Ammon's horn (tissue), 1 donor: ENCODE measurements at places on chromosomes 7 and 10.

- peak; percentile 37 for DNase-seq
These were observed 52.2 kb upstream of the SUN1 start for GRCh38 chr7:780081-780480.

DNA sequence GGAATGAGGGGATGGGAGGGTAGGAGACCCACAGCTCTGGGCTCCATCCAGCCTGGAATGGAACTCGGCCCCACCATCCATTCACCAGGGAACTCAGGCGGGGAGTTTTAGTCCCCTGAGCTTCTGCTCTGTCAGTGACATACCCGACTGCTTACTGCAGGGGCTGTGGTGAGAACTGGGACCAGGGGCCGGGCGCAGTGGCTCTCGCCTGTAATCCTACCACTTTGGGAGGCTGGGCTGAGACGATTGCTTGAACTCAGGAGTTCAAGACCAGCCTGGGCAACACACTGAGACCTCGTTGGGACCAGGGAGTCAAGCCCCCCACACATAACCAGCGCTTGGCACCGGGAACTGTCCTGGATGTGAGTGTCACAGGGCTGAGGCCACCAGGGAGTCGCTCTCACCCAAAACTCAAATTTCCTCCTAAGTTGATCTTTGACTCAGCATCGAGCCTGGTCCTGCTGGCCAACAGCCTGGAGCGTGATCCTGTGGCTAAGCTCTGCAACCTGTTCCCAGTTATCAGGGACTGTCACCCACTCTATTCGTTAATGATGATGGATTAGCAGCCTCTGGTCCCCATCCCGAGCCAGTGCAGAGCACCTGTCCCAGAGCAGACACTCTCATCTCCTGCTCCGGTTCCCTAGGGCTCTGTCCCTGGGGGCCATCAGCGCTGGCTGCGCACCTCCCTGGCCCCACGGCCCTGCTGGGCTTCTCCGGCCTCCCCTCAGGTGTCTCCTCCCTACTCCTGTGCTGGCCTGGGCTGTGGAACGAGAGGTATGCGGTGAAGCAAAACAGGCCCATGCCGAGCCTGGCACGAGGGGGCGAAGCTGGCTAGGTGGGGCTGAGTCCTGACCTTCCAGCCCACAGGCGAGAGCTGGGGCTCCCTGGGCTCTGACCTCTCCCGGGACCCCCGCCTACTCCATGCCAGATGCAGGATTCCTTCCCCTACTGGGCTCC, 902 bp upstream of the CLDN15 start:
- DNase-seq: no peak

GRCh38 chr10:76786504-76787072, 851.0 kb downstream of the KCNMA1 start:
- no peak for DNase-seq

DNA sequence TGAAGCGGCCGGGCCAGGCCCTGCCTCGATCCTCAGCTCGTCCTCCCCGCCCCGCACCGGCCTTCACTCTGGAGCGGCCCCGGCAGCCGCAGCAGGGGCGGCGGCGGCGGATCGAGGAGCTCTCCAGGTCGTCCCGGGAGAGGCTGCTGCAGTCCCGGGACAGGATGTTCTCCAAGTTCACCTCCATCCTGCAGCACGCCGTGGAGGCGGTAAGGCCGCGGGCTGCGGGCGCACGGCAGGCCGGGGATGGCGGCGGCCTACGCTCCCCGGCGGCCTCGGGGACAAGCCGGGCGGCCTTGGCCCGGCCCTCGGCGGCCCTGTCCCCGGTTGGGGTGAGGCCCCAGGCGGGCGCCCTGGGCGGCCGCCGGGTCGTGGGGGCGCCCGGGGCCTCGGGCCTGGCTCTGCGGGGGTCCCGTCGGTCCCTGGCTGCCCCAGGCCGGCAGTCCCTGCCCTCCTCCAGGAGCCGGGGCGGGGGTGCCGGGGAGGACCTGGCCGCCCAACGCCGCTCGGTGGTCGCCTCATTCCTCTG, 399 bp downstream of the FHIP2A start:
- peak; percentile 32 for DNase-seq

DNA sequence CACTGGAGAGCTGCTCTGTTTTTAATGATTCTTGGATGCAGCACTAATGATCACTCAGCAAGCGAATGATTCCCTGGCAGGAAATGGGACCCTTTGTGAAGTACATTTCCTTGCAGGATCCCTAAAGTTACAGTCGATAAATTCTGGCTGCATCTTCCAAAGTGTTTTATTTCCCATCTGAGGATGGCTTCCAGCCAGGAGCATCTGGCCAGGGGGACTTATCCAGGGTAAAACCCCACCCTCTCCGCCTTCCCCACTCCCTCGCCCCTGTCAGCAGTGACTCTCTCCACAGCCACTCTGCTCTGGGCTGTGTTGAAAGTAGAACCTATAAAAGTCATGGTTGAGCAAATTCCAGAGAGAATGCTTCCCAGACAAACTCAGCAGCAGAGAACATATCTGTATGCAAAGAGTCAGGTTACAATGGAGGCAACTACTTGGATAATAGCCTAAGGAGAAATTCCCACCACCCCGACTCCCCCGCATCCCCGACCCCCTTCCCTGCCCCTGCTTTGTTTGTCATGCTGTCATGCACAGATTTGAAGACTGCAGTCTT, 111.0 kb upstream of the ANLN start:
- DNase-seq: no peak

GRCh38 chr10:48363617-48364355, 57.3 kb downstream of the MAPK8 start:
- DNase-seq: peak; percentile 87
